ENCODE measurements at places on chromosomes 16 and 17. TPM values are rescaled to one million over a fixed set of nuclear protein-coding genes. Genes with fewer than 3 reads are reported as not detected.

The CBFA2T3 gene
- total RNA-seq = 4.5 TPM

The GRAP gene
- total RNA-seq = 1.9 TPM

The OSGIN1 gene
- not detected for total RNA-seq

The WNK4 gene
- total RNA-seq = 0.82 TPM

The GAS2L2 gene
- total RNA-seq = 0.36 TPM

The HBA2 gene
- 1,595 TPM for total RNA-seq

The SPN gene
- total RNA-seq = 0.36 TPM

The SYNGR3 gene
- 25.4 TPM for total RNA-seq

GRCh38 chr16:30533748-30534367, 800 bp downstream of the ZNF747 start:
- DNase-seq = no peak

- DNase-seq = no peak
These were observed 504 bp downstream of the ERN1 start for GRCh38 chr17:64129515-64129764.

- DNase-seq = peak; percentile 38
These were observed 47.5 kb upstream of the ZCCHC14 start for GRCh38 chr16:87540072-87540896.

DNA sequence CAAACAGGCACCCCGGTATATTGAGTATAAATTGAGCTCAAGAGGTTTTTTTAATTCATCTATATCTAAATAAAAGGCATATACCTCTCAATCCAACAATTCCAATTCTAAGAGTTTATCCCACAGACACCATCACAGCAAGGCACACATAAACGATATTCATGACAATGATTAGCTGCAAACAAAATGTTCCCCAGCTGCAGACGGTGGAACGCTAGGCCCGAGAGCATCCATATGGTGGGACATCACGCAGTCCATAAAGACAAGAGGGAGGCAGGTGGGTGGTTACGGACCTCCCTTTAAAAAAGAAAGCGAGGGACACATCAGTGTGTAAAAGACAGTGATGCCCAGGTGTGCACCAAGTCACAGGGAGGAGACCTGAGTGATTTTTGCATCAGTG, 28.1 kb downstream of the MEAK7 start:
- no peak for DNase-seq

GRCh38 chr16:25264597-25264996, 7.0 kb upstream of the ZKSCAN2 start:
- DNase-seq = no peak

- DNase-seq = no peak
These were observed 449 bp downstream of the SMCR8 start for GRCh38 chr17:18315562-18315922.

- no peak for DNase-seq
These were observed 32.7 kb upstream of the LITAF start for GRCh38 chr16:11619327-11619851.

GRCh38 chr16:89187032-89187769, 13.1 kb downstream of the SLC22A31 start:
- DNase-seq = no peak
